ENCODE measurements at places on chromosomes 2 and 18.

DNA sequence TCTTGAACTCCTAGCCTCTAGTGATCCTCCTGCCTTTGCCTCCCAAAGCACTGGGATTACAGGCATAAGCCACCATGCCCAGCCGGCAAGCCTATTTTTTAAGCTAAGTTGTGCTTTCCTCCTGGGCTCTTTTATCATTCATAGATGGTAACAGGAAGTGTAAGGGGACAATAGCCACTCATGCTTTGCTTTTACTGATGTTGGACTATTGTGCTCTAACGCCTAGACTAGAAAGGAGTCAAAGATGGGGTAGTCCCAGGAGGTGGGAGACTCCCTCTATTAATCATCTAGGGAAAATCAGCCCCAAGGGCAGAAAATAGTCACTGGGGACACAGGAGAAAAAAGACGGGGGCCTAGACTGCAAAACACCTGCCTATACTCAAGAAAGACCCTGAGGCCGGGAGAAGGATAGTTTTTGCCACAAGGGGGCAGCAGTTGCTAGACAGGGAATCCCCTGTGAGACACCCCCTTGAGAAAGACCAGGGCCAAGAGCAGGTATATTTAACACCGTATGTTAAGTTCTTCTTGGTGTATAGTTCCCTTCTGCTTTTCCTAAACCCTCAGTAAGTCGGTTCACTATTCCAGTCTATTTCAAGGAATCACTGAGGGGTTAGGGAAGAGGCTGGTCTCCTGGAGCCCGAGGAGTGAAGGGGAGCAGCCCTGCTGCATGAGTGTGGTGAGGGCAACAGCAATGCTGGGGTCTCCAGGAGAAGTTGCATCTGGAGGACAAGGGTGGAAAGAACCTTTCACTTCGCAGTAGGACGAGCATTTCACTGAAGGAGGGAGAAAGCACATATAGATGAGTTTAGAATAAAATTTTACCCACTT is 2.1 kb upstream of the CXCR1 start:
- peak; percentile 45 for DNase-seq

DNA sequence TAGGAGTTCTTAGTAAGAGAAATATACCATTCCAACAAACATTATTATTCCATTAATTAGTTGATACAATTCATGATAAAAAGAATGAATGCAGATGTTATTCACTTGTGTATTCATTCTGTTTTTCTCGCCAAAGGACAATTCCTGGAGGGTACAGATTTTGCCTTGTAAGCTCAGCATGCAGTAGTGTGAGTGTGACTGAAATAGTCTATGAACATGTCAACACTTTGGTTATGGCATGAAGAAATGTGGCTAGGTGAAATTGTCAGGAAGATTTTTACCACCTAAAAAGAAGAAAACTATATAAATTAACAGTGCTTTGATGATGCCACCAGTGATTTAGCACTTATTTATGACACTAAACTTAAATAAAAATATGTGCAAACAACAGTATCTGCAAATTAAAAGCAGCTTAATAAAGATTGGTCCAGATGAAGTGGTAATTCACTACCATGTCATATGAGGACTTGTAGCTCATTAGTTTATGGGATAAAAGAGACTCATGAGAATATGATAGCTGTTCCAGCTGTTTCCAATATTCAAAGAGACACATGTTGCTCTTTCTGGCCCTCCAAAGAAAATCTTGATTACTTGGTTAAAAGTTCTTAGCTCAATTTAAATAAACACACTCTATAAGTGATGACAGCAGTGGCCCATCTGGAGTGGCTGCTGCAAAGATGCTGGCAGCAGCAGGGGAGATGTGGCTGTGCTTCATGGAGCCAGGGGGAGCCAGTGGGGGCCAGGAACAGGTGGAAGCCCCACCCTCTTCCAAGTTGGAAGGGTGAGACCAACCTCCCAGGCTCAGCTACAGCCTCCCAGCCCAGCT is 165.0 kb downstream of the CDH19 start:
- DNase-seq, result no peak

DNA sequence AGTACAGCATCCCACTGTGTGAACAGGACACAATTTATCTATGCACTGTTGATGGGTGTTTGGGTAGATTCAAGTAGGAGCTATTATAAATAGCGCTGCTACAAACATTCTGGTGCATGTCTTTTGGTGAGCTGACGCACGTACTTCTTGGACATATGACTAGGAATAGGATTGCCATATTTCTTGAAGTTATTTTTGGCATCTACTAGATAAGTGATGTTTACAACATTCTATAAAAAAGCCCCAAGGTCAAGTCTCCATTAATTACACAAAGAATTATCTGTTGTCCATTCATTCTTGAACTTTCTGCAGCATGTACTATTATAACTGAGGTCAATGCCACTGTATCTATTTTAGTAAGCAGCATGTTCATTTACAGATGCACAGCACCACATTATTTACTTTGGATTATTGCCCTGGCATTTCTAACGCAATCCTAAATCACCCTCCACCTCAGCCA is 225.5 kb upstream of the TMEM200C start:
- DNase-seq, result no peak

- DNase-seq, result no peak
Measured at GRCh38 chr2:127277028-127277427, 16.9 kb downstream of the ERCC3 start.

DNA sequence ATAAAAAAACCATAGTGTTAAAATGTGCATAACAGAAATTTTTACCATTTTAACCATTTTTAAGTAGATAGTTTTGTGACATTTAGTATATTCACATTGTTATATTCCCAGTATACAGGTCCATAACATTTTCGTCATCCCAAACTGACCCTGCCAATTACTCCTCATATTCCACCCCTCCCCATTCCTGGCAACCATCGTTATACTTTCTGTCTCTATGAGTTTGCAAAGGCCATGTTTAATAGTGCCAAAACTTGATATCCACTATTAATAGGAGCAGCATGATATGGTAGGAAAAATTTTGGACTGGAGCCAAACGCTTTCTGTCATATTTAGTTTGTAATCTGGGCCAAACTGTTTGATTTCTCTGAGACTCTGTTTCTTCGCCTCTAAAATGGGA is 30.9 kb downstream of the PLCL1 start:
- no peak for DNase-seq

- DNase-seq, result no peak
Measured at GRCh38 chr18:37270038-37270665, 295.4 kb downstream of the CELF4 start.

DNA sequence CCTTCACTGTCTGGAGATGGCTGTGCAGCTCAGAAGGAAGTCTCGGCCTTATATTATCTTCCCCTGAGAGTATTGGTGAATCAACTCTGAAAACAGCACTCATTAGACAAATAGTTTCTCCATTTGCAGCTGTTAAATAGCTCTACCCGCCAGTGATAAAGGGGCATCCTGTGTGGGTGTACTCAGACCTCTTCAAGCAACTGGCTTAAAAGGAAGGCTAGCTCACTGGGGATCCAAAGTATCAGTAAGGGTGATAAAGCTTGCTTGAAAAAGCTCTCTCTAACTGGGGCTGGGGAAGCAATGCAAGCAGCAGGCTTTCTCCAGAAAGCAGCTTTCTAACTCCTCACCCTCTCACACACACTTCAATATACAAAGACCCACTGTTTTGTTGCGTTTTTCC is 64.9 kb upstream of the PSMD14 start:
- DNase-seq, result no peak

DNA sequence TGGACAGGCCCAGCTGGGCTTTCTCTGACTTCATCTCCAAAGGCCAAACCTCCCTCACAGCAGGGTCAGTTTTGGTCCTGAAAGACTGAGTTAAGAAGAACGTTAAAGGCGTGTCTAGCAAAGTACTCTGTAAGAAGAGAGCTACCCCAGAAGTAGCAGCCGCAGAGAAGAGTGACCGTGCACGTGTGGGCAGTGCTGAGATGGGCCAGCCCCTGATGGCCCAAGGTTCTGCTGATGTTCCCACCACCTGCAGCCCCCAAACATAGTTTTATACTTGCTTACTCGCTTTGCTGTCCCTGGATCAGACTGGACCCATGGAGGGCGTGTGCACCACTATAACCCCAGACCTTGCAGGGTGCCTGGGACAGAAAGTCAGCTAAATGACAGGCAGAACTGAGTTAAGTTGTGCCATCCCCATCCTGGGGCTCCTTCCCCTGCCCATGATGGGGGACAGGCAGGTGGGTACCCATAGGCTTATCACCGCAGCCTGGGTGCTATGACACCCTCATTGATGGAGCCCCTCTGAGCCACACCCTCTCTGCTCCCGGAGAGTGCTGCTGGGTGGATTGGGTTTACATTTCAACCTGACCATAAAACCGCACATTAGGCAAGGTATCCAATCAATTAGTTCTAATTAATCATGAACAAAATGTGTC is 367.3 kb upstream of the HS6ST1 start:
- DNase-seq, result no peak

Measured in NCI-H345 (cell line).